ENCODE measurements at places on chromosomes 7 and 10.

- no peak for DNase-seq
Observed at GRCh38 chr10:7157091-7157490, 253.7 kb downstream of the SFMBT2 start.

- no peak for DNase-seq
Observed at GRCh38 chr7:110017405-110017804, 1073.5 kb upstream of the LRRN3 start.

DNA sequence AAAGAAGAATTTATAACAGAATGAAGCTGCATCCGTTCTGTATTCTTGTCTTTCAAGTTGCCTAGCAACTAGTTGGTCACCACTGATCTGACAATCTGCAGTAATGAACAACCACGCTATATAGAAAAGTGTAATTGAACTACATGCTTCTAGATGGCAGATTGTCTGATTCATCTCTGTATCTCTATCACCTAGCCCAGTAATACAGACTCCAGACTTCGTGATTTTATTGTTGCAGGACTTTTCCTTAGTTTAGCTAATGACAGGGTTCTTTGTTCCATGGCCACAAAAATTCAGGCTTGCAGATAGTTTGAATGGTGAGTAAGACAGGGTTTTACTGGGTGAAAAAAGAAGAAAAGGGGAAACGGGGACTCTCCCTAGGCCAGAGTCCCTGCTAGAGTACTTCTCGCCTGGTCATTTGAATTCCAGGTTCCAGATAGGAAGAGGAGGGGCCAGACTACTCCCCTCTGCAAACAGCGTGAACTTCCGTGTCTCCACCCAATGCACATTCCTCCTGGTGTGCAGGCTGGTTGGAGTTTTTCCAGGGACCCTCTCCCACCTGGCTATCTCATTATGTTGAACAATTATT is 45.9 kb downstream of the COL1A2 start:
- peak; percentile 46 for DNase-seq

DNA sequence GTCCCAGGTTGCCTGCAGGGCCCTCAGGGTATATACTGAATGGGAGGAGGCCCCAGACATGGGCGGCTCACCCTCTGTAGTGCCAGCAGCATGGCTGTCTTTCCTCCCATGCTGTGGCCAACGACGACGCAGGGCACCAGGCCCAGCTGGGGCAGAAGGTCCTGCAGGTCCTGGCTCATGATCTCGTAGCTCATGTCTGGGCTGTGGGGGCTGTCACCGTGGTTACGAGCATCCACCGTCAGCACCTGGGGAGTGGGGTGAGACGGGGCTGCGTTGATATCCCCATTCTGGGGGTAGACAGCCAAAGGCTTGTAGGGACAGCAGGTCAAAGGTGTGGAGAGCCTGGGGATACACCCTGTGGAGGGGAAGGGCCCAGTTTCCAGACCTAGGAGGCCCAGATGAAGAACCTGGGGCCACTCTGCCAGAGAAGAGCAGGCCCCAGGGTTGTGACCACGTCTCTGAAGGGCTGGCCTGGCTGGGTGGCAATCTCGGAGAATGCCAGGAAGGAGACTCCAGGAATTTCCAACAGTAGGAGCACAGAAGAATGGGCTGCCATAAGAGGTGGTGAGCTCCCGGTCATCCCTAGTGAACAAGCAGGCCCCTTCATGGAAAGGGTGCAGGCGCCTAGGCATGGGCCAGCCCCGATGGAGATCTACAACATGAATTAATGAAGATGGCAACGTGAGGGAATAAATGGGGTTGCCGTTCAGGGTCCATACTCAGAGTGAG is 947 bp downstream of the ABHD11 start:
- DNase-seq = no peak

DNA sequence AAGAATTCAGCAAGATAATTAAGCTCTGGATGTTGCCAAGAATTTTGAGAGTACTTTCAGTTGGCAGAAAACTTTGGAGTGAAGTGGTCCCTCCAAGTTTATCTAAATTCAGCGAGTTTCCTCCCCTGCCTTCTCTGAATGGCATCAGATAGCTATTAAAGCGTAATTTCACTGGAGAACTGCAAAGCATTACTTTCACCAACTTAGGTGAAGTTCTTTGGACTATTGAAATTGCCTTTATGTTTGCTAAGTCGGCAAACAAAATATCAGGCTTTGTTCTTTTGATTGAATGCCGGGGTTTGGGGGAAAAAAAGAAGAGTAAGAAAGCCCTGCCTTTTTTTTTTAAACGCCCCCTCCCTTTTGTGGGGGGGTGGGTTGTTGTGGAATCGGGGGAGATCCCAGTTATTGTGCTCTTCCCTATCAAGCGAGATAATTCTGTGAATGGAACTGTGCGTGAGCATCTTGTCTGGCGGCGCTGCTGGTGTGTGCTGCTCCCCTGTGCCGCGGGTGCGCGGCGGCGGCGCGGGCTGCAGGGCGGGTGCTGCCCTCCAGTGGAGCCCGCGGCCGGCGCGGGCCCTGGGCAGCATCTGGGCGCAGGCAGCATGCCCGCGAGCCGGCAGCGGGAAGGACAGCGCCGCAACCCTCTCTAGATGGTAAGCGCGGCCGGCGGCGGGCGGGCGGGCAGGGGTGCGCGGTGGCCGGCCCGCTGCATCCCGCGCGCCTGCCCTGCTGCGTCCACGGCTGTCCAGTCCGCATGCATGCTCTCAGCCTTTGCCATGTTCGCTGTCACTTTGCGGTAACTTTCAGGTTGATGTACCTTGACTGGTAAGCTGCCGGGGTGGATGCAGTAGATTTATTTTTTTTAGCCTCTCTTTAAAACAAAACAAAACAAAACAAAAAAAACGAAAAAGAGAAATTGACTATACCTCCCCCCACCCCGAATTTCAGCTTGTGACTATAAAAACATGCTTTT is 176.5 kb downstream of the TCF7L2 start:
- DNase-seq = peak; percentile 73

- no peak for DNase-seq
Observed at GRCh38 chr10:102185811-102186527, 33.8 kb downstream of the NOLC1 start.

GRCh38 chr10:29529146-29529545 is 105.6 kb downstream of the SVIL start:
- no peak for DNase-seq

GRCh38 chr10:3963191-3963673 is 178.2 kb upstream of the KLF6 start:
- no peak for DNase-seq

DNA sequence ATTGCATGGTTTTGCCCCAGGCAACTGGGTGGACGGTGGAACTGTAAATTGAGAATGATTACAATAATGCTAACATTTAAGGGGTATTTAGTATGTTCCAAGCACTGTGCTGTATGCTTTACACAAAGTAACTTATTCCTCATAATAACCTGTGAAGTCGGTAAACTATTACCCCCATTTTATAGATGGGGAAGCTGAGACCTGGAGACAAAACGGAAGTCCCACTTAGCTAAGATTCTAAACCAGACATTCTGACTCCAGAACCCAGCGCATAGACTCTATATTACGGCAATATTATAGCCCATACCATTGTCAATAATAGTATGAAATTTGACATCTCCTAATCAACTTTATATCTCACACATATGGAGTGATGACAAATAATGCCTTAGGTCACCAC is 39.9 kb upstream of the TMEM236 start:
- DNase-seq = no peak

- no peak for DNase-seq
Observed at GRCh38 chr7:90689260-90689659, 93.1 kb downstream of the CDK14 start.

GRCh38 chr7:39838326-39838725 is 111.7 kb upstream of the CDK13 start:
- peak; percentile 24 for DNase-seq

GRCh38 chr7:142602756-142603155 is 146.5 kb upstream of the PRSS1 start:
- peak; percentile 6 for DNase-seq

DNA sequence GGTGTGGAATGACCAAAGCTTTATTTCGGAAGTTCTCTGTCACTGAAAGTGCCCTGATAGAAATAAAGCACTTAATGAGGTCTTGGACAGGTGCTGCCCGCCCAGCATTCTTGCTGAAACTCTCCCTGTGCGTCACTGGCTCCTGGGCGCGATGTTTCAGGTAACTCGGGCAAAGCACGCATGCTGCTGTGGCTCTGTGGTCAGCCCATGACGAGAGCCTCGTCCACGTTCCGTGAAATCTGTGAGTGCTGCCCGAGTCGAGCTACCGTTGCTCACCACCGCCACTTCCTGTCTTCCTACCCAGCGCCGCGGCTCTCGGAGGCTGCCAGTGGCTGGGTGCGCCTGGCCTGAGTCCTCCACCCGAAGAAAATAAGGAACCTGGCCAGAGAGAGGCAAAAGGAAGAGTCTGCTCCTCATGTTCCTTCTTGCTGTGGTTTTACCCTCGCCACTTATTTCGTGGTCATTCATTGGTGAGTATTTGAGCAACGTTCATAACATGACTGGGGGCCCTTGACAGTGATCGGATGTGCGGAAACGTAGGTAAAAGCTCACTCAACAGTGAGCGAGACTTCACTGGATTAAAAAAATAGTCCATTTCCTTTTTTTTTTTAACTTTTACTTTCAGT is 95.5 kb downstream of the MAP3K8 start:
- no peak for DNase-seq

GRCh38 chr10:112379635-112380296 is 5.8 kb downstream of the ACSL5 start:
- peak; percentile 4 for DNase-seq

DNA sequence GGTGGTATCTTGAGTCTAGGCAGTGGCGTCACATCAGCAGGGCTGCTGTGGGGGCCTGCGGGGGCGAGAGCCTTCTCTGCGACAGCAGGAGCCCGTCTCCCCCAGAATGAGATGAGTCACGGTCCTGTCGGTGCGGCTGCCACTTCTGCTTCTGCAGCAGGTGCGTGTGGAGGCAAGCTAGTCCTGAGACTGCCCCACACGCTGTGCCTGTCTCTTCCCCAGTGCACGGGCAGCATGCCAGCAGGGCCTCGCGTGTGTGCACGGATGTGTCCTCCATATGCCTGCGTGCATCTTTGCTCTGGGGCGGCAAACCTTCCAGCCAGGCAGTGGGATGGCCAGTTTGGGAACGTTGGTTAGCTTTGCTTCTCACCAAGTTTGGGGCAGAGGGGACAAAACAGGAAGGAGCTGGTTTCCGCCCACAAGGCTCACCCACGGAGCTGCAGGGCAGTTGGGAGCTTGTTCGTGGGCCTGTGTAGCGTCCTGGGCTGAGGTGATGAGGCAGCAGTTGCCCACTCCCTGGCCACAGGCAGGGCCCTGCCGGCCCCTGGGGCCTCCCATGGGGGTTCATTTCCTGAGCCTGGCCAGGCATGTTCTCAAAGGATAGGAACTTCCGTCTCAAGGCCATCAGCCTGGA is 60.8 kb upstream of the PPIF start:
- peak; percentile 38 for DNase-seq

GRCh38 chr10:91681361-91682276 is 48.7 kb upstream of the PPP1R3C start:
- DNase-seq = no peak

- no peak for DNase-seq
Observed at GRCh38 chr10:133338080-133339071, 1.7 kb upstream of the CALY start.

DNA sequence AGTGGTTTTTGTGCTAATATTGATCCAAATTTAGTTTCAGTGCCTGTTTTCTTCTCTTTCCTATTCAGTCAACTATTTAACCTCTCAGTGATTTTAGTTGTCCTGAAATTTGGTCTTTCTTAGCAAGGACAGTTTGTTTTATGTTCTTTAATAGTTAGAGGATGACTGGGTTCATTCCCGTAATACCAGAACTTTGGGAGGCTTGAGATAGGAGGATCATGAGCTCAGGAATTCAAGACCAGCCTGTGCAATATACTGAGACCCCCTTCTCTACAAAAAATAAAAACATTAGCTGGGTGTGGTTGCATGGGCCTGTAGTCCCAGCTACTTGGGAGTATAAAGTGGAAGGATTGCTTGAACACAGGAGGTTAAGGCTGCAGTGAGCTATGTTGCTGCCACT is 148.3 kb downstream of the EXOC4 start:
- peak; percentile 30 for DNase-seq

GRCh38 chr7:142057101-142057500 is 54.4 kb upstream of the MGAM2 start:
- DNase-seq = no peak

Measured in fibroblast of upper back skin (primary cell).